ENCODE measurements at places on chromosomes 7 and 10.

DNA sequence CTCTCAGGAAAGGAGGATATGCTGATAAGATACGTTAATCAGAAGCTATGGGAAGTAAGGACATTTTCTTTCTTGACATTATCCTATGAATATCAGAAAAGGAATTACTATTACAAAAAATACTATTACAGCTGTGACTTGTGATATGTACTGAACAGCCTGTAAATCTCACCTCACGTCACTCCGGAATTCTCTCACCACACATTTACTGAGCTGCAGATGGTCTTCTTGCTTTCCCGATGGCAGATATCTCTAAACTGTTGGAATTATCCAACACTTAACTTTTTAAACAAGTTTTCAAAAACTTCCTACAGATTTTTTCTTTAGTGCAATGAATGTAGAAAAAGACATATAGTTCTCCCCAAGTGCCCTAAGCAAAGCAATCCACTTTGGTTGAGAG is 313.4 kb downstream of the GPR37 start:
- no peak for DNase-seq

DNA sequence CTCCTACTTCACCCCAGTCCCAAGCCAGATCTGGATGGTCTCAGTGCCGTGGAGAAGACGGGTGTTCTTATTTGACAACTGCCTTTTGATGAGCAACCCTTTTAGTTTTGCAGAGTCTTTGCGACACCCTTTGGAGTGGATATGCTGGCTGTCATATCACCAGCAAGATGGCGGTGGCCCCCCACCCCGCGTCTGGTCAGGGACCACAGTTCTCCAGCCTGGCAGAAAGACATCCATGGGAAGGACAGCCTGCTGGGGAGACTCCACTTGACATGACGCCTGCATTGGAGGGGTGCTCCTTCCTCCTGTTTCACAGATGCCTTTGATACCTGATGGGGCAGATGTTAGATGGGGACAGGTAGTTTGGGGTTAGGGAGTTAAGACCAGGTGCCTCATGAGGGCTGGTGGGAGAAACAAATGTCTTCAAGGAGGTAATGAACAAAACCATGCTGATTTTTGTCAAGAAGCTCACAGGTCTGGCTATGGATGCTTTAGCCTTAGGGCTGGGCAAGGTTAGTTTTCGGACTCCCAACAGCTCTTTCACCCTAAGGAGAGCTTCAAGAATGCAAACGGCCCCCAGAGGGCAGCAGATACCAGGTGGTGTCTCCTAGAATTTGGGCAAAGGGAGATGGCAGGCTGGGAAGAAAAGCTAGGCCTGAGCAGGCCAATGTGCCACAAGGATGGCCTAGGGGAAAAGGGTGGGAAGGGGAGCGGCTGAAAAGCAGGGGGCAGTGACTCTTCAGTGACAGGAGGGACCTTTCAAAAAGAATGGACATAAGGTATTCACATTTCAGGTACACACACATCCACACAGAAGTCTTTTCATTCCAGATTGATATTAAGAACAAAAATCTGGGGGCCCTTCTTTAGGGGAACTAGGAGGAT is 95.2 kb downstream of the CLEC2L start:
- peak; percentile 59 for DNase-seq

GRCh38 chr10:86091216-86091615 is 275.4 kb downstream of the GRID1 start:
- DNase-seq, result no peak

DNA sequence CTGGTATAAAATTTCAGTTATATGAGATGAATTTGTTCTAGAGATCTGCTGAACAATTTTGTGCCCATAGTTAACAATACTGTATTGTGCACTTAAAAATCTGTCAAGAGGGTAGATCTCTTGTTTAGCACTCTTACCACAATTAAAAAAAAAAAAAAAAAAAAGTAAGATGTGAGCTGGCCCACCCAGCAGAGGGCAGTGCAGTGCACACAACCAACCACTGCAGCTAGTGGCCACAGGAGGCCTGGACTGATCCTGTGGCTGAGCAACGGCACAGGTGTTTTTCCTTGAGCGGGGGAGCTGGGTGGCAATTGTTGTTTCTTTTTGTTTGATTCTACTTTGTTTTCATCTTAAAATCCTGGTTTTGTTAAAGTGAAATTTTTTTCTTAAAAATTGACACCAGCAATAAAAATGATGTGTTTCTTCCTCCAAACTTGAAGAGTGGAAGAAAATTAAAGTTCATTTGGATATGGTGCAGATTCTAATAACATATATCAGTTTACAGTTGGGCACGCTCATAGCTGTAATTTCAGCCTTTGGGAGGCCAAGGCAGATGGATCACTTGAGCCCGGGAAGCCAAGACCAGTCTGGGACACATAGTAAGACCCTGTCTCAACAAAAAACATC is 171.1 kb upstream of the TBX20 start:
- DNase-seq, result peak; percentile 85

DNA sequence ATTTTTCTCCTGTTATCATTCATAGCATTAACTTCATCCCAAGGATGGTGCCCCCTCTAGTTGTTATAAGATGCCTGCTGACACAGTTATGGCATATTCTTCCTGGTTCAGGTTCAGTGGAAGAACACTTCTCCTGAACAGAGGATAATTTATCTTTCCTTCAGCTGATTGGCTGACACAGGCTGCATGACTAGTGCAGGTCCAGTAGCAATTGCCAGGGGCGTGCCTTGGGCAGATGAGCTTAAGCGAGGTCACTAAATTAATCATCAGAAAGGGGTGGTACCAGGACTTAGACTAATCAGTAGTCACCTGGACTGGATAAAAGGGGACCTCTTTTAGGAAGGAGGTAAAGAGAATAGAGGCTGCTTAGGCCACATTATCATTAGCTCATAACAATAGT is 42.3 kb downstream of the BZW2 start:
- peak; percentile 32 for DNase-seq

Data from D341Med (cell line).